ENCODE measurements at places on chromosomes 7 and 10.

GRCh38 chr10:34081347-34081743 is 733.8 kb downstream of the PARD3 start:
- no peak for DNase-seq

DNA sequence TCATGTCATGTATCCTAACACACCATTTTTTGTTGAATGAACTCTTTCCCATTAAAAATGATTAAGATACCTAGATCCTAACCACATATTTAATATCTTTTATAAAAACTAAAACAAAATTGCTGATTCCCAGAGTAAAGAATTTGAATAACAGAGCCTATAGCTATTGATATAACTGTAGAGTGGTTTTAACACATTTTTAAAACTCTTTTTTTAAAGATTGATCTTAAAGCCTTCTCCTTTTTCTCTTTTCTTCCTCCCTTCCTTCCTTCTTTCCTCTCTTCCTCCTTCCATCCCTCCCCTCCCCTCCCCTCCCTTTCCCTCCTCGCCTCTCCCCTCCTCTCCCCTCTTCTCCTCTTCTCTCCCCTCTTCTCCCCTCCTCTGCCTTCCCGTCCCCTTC is 605.4 kb upstream of the FZD8 start:
- DNase-seq, result no peak

- DNase-seq, result peak; percentile 36
Observed at GRCh38 chr7:106613848-106614560, 47.0 kb downstream of the CCDC71L start.

GRCh38 chr7:23072048-23072447 is 33.5 kb upstream of the KLHL7 start:
- DNase-seq, result peak; percentile 43

DNA sequence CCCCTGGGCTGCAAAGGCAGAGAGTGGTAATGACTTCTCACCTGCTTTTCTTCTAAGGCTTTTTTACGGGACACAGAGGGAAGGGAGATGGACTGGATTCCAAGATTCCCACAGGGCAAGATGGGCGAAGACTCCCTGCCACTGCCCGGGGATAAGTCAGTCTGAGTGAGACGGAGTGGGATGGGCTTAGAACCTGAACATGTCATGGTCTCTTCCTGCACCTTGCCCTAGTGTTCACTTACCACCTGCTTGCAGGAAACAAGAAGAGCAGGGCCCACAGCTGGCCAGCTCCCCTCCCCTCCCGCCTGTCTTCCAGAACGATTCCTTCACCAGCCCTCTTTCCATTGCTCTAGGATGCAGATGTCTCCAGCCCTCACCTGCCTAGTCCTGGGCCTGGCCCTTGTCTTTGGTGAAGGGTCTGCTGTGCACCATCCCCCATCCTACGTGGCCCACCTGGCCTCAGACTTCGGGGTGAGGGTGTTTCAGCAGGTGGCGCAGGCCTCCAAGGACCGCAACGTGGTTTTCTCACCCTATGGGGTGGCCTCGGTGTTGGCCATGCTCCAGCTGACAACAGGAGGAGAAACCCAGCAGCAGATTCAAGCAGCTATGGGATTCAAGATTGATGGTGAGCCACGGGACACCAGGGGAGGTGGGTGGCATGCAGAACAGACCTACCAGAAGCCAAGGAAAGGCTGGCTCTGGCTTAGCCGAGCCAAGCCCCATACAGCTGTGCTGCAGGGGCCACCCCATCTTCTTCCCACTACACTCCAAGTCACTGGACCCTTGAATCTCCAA is 1.3 kb downstream of the SERPINE1 start:
- DNase-seq, result peak; percentile 32

DNA sequence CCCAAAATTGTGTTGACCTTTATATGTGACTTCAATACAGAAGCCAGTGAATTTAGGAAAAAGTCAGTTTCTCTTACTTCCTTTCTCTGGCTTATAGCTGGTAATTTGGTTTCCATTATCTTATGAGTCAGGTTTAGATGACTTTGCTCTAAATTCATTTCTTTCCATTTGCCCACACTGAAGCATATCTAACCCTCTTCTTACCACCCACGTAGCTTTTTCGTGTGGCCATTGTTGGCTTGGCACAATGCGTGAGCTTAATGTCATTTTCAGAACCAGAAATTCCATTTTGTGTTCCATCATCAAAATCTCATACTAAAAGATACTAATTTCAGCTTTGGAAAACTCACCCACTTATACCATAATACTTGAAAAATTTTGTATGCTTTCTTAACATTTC is 271.2 kb downstream of the INHBA start:
- no peak for DNase-seq

GRCh38 chr7:119925581-119926289 is 347.2 kb upstream of the KCND2 start:
- no peak for DNase-seq

DNA sequence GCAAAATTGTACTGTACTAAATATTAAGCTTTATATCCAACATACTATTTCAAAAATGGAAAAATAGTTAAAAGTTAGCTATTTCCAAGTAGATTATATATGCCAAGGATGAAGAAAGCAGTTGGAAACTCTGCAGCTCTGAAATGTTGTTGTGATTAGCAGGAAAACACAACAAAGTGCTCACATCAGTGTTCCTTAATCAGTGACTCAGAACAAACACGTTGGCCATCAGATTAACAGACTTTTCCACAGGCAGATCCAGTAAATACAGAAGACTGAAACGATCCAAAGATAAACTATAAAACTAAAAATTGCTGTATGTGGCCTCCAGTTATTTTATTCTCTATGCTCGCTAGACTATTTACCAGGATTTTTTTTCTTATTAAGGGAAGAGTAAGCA is 99.6 kb upstream of the SEMA3D start:
- no peak for DNase-seq

DNA sequence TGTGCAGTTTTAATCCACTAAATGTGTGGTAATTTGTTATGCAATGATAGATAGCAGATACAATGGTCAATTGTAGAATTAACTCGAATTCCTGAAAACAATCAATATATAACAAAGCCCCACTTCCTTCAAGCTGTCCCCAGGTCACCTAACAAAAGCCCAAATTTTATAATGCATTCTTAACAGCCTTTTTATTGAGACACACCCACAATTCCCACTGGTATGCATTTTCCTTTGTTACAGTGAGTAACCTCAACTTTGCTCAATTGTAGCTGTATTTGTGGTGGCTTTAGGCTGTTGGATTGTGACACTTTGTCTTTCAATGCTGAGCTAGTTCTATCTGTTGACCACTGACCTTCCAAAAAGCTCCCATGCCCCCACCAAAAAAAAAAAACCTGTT is 279.8 kb upstream of the CACNA2D1 start:
- DNase-seq, result no peak

DNA sequence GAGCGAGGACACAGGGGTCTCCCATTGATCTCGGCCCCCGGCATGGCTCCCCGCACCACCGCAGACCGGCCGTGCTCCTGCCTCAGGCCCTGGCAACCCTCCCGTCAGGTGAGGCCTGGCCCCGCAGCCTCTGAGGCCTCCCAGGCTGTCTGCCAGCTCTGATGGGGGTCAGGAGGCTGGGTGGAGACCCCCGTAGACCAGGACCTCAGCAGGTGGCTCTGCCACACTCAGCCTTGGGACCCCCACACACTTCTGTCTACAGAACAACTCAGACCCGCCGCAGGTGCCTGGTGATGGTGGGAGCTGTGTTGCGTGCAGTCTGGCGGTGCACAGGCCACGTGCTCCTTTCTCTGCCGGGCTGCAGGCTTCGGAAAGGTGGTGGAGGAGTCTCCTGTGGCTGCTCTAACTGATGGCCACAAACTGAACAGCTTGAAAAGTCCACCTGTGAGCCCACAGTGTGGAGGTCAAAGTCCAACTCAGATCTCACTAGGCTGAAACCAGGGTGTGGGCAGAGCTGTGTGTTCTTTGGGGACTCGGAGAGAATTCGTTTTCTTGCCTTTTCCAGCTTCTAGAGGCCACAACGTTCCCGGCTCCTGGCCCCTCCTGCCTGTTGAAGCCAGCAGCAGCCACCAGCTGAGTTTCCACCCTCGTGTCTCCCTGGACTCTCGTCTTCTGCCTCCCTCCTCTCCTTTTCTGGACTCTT is 62.5 kb downstream of the PWWP2B start:
- DNase-seq, result no peak

DNA sequence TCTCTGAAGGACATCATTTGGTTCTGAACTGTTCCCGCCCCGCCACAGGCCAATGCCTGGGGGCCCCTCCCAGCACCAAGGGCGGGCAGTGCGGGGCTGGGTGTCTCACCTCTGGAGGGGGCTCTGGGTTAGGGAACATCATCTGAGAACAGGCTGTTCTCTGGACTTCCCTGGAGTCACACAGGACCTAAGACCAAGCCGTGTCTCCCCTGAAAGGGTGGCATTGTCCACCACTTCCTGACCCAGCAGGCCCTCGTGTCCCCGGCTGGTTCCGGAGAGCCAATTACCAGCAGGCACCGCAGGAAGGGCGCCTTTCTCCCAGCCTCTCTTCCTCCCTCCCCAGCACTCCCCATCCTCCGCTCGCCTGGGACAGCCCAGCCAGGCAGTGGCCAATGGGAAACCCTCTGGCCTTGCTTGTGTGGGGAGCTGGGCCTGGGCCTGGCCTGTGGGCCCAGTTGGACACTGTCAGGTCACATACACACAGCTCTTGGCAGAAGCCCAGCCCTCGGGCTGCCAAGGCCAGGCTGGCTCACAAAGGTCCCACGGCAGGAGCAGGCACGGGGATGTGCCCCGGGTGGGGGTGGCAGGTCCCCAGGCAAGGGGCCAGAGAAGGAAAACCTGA is 119.5 kb downstream of the SPDYE5 start:
- no peak for DNase-seq

DNA sequence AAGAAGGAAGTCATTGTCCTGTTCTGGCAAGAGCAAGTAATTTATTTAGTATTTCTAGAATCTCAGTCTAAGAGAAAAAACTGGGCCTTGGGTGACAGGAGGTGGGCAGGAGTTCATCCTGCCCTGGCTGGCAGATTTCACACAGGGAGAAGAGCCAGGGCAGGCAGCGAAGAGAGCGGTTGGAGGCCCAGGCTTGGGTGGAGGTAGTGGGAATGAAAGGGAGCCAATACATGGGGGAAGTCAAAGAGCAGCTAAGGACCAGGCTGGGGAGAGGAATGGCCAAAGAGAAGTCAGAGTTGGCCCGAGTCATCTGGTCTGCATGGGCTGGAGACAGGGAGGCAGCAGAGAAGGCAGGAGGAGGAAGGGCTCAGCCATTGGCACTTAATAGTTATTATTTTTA is 51.4 kb downstream of the HECW1 start:
- no peak for DNase-seq

DNA sequence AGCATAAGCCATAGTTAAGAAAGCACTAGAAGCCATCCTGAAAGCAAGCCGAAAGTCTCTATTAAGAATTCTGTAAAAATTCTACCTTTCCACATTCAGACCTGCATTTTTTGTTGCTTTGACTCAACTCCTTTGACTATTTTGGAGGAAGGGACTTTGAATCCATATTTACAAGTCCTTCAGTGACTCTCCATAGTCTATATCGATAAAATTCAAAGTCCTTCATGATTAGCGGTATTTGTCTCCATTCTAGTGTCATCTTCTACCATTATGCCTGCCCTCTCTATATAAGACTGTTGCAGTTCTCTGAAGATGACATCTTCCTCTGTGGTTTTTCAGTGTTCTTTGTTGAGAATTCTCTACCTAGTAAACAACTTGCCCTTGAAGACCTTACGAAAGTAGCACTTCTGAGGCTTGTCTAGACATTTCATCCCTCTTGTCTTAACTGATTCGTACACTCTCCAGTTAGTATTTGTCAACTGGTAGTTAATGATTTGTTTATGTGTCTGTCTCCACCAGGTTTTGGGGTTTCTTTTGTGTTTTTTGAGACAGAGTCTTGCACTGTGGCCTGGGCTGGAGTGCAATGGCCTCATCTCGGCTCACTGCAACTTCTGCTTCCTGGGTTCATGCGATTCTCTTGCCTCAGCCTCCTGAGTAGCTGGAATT is 1.7 kb downstream of the CCSER2 start:
- DNase-seq, result no peak
